ENCODE measurements at places on chromosomes 11 and 22.
A peak's percentile ranks its signal among the peaks of the same experiment; 100 is the strongest.

DNA sequence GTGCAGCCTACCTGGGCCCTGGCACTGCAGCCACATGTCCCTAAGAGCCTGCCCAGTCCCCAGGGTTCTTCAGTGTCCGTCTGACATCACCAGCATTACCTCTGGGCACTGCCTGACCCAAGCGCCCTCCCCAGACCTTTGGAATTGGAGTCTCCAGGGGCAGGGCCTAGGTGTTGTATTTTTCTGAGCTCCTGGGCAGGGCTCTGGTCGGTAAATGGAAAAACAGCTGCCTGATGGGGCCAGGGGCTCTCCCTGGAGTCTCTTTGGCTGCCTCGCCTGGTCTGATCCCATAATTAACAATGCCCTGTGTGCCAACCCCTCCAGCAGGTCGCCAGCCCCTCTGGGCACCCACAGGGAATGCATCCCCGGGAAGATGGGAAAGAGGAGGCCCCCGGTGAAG lies 710.2 kb downstream of the BRD1 start:
- DNase-seq = peak; percentile 54

DNA sequence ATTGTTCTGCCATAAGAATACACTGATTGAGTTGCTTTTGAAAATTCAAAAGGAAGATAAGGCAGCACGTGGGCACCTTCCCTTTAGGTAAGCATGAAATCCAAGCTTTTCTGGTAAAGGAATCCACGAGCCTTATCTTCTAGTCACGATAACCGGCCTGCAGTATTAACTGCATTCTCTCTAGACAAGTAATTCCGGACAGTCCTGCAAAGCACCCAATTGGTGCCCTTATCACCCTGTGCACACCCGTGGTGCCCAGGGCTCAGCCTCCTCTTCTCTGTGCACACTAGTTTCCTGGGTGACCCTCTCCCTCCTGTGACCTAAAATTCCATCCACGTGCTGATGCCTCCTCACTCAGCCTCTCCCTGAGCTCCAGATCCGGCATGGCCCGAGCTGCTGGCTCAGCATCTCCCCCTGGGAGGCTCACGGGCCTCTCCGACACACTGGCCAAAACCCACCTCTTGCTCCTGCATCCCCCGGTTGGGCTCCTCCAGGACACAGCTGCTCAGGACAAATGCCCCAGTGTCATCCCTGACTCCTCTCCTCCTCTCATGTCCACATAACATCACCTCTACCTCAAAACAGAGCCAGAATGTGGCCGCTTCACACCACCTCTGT lies 63.7 kb downstream of the PACSIN2 start:
- no peak for DNase-seq

DNA sequence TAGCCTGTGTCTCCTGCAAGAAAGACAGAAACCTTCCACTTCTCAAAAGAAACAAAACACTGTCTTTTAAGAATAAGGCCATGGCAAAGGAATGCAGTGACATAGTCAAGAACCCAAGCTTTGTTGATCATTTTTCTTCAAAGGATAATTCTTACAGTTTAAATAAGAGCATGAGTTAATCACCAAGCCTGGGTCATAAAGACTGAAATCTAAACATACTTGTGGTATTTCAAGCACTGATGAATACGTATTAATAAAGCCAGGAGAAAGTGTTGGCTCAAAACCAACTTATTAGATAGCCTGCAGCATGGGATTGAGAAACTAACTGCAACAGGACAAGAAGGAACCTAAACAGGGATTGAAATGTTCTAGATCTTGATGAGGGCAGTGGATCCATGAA lies 143.3 kb upstream of the MTNR1B start:
- no peak for DNase-seq

DNA sequence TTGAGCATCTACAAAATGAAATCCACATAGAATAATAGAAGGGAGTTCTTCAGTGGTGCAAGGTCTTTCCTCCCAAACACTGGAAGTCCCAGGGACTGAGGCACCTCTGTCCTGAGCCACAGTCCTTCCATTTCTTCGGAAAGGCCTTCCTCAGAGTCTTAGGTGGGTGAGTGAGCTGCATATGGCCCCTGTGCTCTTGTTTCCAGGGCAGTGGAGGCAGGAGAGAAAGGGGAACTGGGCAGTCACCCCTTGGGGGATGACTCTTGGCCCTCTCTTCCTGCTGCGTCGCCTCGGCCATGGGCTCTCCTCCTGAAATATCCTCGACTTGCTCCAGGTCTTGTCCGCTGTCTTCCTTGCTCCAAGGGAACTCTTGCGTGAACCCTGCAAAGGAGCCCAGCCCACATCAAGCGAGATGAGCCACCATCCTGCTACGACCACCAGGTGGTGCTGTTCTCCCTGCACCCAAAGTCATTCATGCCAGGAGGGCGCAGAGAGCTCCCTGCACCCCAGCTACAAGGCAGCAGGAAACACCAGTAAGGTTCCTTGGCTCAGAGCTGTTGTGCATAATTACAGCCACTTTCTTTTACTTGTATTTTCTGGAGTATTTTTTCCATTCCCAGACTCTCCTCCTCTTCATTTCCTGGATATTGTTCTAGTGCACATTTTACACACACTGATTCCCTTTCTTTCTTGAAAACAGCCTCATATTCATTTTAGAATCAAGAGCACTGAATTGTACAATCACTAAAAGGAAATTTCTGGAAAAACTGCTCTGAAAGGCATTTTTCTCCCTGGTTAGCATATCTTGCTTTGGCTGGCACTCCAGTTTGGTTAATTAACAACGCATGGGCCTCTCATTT lies 397.8 kb downstream of the OPCML start:
- no peak for DNase-seq

- no peak for DNase-seq
Observed at GRCh38 chr22:36682811-36683210, 20.7 kb downstream of the CACNG2 start.

DNA sequence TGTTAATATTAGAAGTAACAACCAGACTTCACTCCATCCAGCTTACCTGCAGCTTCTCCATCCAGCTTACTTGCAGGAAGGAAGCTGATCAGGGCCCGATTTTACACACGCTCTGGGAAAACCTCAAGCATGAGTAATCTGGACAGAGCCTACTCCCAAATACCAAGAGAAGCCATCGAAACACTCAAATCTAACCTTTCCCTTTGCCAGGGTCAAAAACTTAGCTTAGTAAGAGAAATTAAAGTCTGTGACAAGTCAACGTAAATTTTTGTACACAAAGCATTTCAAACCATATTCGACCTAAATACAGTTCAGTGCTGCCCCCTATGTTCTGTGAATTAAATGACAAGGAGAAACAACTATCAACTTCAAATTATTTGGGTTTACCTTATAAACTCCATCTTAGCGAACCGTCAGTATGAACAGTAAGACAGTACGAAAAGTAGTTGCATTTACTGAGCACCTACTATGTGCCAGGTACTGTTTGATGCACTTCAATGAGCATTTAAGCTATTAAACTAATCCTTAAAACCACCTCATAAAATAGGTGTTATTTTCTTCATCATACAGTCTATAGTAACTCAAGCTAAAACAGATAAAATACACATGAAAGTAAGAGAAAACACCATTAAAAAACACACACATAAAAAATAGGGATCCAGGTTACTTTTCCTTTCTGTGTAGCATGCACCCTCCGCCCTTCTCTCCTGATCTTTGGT lies 36.9 kb downstream of the ARFGAP3 start:
- DNase-seq = no peak

DNA sequence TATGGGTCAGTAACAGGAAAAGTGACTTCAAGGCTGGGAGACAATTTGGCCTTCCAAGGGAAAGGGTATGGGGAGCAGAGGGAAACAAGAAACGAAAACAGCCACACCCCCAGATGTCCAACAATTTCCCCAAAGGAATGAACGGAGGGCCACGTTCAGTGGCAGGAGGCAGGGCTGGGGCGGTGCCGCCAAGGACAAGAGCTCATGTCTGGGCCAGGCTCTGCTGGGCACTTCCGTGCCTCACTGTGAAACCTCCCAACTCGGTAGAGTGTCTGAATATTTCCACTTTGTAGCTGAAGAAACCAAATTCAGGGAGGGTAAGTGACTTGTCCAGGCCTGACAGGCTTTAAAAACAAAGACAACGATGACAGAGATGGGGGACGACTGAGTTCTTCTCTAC lies 11.9 kb downstream of the IFT27 start:
- no peak for DNase-seq

- peak; percentile 94 for DNase-seq
Observed at GRCh38 chr11:65418681-65419459, 3.7 kb upstream of the NEAT1 start.

DNA sequence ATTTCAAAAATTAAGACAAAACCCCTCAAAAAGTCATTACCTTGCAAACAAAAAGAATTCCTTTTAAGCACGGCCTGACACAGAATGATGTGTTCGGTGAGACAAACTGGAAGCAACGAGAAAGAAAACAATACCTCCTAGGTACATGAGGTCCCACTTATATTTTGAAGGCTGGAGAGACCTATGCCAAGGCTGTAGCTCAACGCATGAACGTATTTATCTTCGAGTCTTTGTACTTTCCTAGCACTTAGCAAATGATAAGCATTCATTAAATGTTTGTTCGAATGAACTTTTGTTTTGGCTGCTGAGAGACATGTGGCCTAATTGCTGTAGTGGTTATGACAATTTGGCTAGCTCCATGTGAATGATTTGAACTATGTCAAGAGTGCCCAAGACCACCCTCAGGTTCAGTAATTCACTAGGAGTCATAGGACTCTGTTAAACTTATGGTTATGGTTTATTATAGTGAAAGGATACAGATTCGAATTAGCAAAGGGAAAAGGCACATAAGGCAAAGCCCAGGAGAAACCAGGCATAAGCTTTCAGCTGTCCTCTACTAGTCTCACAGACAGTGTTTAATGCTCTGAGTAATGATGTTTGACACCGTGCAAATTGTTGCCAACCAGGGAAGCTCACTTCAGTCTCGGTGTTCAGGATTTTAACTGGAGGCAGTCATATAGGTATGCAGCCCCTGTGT lies 26.0 kb upstream of the HORMAD2 start:
- DNase-seq = no peak

GRCh38 chr22:46578824-46579561 lies 41.2 kb upstream of the GRAMD4 start:
- no peak for DNase-seq

- no peak for DNase-seq
Observed at GRCh38 chr11:30377347-30377746, 54.4 kb downstream of the ARL14EP start.

- peak; percentile 55 for DNase-seq
Observed at GRCh38 chr11:2522631-2523255, 77.9 kb downstream of the KCNQ1 start.

GRCh38 chr11:74255741-74256375 lies 55.6 kb downstream of the P4HA3 start:
- no peak for DNase-seq

GRCh38 chr11:123430721-123431497 lies 840 bp downstream of the GRAMD1B start:
- peak; percentile 72 for DNase-seq

DNA sequence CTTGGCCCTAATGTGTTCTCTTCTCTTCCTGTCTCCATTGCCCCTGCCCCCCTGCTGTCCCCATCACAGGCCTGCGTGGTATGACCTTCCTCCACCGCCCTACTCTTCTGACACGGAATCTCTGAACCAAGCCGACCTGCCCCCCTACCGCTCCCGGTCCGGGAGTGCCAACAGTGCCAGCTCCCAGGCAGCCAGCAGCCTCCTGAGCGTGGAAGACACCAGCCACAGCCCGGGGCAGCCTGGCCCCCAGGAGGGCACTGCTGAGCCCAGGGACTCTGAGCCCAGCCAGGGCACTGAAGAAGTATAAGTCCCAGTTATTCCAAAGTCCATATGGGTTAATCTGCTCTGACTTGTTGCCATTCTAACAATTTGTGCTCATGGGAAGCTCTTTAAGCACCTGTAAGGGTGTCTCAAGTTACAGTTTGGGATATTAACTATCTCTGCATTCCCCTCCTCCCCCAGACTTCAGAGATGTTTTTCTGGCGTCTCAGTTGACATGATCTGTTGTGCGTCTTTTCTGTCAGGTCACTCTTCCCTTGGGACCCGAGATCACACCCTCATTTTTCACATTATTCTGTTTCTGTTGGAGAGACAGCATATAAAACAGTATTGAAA lies 60.0 kb downstream of the COMMD9 start:
- no peak for DNase-seq

DNA sequence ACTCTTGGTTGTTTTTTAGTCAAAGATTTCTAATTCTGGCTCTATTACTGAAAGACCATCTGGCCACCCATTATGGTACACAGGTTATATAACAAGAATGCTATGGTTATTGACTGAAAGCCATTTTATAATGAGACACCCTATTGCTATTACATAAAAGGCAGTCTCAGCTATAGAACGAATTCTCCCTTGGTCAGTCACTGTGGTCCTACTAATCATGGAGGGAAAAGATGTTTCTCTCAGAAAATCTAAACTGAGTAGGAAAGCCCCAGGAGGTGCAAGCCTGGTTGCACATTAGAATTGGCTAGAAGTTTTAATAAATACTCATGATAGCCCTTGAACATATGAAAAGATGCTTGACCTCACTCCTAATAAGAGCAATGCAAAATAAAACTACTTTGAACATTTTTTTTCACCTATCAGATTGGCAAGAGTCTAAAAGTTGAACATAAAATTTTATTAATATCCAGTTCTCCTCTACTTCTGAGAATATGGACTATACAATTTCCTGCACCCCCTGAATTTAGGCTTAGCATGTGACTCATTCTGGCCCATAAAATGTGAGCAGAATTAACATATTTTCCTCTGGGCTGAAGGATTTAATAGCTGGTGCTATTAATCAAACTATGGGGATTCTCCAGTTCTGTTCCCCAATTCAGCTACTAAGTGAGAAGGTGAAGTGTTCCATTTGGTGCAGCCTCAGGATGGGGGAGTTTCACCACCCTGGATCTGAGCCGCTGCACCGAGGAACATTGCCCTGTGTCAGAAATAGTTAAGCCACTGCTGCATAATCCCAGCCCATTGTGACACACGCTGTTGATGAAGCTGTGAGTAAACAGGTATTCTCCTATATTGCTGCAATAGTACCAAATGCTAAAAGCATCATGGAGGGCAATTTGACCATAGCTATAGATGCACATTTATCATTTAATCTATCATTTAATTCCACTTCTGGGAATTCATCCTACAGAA lies 11.5 kb upstream of the CRKL start:
- DNase-seq = no peak

DNA sequence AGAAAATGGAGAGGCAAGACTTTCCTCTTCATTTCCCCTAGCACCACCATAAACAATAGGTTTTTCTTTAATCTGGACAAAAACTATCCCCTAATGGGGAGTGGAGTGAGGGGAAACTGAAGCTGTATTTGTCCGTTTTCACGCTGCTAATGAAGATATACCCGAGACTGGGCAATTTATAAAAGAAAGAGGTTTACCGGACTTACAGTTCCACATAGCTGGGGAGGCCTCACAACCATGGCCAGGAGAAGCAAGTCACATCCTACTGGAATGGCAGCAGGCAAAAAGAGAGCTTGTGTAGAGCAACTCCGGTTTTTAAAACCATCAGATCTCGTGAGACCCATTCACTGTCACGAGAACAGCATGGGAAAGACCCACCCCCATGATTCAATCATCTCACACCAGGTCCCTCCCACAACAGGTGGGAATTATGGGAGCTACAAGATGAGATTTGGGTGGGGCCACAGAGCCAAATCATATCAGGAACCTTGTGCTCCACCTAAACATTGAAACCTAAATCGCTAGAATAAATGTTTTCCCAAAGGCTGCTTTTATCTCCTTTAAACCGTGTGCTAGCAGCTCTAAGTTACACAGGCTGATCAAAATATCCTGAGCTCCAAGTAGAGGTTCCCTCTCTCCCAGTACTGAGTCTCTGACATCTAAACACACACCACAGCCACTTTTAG lies 4.3 kb downstream of the UBQLN3 start:
- no peak for DNase-seq
